ENCODE measurements at places on chromosomes 7 and 10.

DNA sequence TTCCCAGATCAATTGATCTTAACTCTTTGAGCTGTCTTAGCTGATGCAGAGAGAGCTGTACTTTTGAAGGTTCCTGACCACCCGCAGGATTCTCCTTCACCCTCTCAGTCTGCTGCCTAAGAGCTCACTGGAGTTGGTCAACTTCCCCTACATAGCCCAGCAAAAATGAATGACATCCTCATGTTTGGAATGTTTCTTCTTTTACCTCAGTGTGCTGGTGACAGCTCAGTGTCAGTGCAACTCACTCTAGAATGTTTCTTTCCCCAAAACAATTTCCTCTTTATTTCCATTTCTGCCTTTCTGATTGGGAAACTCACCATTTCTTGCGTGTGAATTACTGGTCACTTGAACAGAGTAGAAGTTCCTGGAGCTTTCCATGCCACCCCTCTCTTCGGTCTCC is 48.7 kb downstream of the LSMEM1 start:
- DNase-seq: no peak

DNA sequence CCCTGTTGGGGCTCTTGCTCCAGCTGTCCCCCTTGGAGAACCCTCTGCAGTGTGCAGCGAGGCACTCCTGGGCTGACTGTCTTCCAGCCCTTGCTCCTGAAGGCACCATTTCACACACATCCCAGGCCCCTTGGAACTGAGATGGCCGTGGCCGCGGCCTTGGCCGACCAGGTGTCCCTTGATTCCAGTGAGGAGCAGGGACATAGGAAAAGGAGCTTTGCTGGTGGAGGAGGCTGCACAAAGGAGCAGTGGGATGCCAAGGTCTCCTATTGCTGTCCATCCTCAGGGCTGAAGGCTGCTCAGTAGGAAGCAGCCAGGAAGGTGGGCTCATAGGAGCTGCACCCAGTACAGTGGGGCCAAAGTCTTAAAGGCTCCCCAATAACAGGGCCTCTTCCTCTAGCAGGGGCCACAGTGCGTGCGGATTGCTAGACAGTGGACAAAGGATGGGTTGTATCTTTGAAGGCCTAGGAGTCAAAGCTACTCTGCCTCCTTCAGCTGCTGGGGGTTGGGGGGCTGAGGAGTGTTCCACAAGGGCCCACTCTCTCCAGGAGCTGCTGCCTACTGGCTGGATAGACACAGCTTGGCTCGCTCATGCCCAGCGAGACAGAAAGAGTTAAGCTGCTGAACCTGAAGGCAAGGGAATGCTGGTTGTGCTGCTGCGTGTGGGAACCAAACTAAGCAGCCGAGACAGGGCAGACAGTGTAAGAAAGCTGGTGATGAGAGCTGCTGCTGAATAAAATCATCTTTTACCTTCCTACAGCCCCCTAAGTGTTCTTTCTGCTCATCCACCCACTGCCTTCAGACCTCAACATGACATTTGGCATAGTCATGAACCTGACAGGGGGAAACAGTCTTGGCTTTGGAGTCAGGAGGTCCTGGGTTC is 891.9 kb upstream of the ZNF722 start:
- no peak for DNase-seq

- no peak for DNase-seq
Observed at GRCh38 chr7:29435167-29435566, 128.5 kb upstream of the PRR15 start.

GRCh38 chr10:15035385-15036301 is 8.1 kb upstream of the OLAH start:
- peak; percentile 69 for DNase-seq

GRCh38 chr10:36425131-36425797 is 700.1 kb upstream of the ANKRD30A start:
- DNase-seq: no peak

GRCh38 chr7:155947051-155947450 is 134.8 kb upstream of the SHH start:
- DNase-seq: no peak

- no peak for DNase-seq
Observed at GRCh38 chr10:124928087-124928486, 13.8 kb upstream of the ZRANB1 start.

DNA sequence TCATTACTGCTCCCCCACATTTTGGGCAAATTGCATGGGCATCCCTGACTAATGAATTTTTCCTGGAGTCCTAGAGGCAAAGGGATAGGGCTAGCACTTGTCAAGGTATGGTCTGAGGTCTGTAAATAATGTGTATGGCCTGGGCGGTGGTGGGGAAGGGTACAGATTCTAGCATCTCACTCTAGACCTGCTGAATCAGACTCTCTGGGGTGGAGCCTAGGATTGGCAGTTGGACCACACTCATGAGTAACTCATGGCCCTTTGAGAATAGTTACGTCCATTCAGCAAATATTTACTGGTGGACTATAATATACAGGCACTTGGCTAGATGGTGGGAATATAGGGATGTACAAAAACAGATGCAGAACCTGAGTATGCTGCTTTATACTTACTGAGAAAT is 118.0 kb downstream of the CELF2 start:
- DNase-seq: no peak

GRCh38 chr7:68376131-68376661 is 1222.1 kb upstream of the AUTS2 start:
- no peak for DNase-seq

GRCh38 chr10:89097226-89097625 is 106.6 kb downstream of the FAS start:
- DNase-seq: no peak

DNA sequence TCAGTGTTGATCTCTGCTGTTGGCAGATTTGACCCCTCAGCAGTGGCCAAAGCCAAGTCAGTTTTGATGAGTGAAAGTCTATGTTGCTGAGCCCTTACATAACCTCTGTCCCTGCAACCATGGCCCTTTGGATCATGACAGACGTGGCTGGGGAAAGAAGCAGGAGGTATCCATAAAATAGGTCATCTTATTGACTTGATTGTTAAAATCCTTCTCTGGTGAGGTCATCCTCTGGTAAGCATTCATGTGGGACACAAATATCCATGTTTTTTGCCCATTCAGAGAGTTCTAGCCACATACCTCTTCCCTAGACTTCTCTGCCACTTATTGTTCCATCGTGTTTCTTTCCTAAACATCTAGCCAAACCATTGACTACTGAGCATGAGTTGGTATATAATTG is 251.9 kb upstream of the PTER start:
- DNase-seq: no peak

- DNase-seq: no peak
Observed at GRCh38 chr10:101512738-101513137, 75.3 kb downstream of the POLL start.

DNA sequence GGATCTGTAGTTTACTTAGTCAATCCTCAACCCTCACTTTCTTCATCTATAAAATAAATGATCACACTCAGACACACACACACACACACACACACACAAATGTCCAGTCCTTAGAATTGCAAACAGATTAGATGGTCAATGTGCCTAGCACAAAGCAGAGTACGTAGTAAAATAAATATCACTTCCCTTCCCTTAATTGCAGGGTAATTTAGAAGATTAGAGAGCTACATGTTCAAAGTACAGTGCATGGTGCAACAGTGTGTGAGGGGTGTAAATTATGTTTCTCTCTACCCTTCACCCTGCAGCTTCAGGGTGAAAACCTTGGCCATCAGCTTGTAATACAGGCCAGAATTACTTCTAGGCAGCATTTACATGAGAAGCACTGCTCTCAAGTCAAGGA is 187.0 kb upstream of the GHITM start:
- no peak for DNase-seq

GRCh38 chr7:154183482-154183881 is 131.3 kb downstream of the DPP6 start:
- no peak for DNase-seq

GRCh38 chr7:149715476-149715875 is 57.9 kb downstream of the ZNF467 start:
- DNase-seq: no peak

DNA sequence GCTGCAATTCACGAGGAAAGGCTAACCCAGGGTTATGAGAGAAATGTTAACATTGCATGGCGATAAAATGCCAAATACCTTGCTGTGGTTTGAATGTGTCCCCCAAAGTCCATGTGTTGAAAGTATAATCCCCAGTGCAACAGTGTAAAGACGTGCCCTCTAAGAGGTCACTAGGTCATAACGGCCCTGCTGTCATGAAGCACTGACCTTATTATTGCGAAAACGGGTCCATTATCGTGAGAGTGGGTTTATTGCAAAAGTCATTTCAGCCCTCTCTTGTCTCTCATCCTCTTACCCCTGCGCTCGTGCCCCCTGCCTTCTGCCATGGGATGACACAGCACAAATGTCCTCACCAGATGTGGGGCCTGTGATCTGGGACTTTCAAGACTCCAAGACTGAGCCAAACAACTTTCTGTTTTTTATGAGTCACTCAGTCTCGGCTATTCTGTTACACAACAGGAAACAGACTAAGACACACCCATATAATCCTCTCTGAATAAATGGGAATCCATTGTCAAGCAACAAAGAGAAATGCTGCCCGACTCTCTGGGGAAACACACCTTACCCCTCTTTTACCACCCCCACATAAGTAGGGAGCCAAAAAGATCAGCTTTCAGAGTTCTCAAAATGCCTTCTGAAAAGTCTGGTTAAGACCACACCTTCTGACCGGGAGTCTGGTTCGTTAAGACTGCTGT is 73.1 kb upstream of the UCN3 start:
- peak; percentile 2 for DNase-seq

DNA sequence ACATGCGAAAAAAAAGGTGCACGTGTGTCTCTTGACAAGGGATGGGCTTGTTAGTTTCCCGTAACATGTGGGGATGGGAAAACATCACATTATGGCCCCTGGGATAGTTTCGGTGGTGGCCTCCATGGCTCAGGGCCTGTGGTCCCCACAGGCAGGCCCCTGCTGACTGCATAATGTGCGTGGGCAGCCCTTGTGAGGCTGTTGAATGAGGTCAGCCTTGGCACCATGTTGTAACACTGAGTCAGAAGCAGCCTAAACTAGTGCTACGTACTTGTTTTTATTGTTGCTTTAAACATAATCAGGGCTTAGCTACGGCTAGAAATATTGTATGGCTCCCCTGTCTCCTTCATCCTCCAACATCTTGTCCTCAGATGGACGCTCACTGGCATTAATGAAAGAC is 80.6 kb downstream of the BEND7 start:
- no peak for DNase-seq

- DNase-seq: no peak
Observed at GRCh38 chr10:125147971-125148439, 12.4 kb downstream of the CTBP2 start.

- DNase-seq: no peak
Observed at GRCh38 chr10:96513305-96513697, 425 bp downstream of the TLL2 start.

Data from pons (tissue), 1 donor.